MV-4-11 (cell line): ENCODE measurements at places on chromosomes 3 and 15.

DNA sequence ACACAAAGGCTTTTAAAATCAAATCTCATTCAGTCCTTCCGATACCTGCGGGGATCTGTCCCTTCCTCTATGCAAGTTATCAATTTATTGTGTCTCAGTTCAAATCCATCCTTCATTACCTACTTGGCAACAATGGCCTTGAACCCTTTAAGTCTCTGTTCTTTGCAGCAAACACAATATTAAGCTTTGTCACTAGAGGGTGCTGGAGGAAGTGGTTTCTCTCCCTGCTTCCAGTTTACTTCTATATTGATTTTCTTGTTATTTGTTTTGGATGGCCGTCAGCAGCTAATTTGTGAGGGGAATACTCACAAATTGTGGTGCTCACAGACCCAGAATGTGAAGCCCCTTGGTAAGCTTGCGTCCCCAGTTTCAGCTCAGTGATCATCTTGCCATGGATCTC, 278.3 kb downstream of the FGF12 start:
- DNase-seq = no peak

- peak; percentile 4 for DNase-seq
These were observed 39.6 kb downstream of the TRIM69 start for GRCh38 chr15:44775953-44776352.

DNA sequence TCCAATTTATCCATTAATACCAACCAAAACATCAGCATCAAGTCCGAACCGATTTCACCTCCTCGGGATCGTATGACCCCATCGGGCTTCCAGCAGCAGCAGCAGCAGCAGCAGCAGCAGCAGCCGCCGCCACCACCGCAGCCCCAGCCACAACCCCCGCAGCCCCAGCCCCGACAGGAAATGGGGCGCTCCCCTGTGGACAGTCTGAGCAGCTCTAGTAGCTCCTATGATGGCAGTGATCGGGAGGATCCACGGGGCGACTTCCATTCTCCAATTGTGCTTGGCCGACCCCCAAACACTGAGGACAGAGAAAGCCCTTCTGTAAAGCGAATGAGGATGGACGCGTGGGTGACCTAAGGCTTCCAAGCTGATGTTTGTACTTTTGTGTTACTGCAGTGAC, 20.8 kb downstream of the LYSMD4 start:
- no peak for DNase-seq

DNA sequence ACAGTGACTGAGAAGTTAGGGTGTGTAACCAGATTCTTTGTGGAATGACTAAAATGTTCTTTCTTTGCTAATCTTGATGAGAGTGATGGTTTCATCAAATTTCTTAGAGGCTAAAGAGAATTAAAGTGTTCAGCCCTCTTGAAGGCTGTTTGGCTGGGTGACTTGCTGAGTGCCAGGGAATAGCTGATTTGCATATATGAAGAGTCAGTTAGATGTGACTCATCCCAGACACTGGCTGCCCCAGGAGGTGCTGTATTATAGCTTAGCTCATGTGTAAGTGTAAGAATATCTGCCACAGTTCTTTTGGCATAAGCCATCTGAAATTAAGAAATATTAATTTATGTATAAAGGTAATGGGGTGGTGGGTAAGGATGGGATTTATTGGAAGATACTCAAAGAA, 535.1 kb downstream of the NLGN1 start:
- DNase-seq = no peak

GRCh38 chr3:154898916-154899315, 181.2 kb upstream of the MME start:
- DNase-seq = no peak

GRCh38 chr3:119669906-119670570, 7.2 kb downstream of the COX17 start:
- DNase-seq = no peak

- DNase-seq = no peak
These were observed 29.3 kb downstream of the LRRC2 start for GRCh38 chr3:46536758-46537157.
